ELR (cell line): ENCODE measurements at places on chromosomes 2 and 18.
A peak's percentile ranks its signal among the peaks of the same experiment; 100 is the strongest.

- no peak for DNase-seq
Observed at GRCh38 chr2:161979490-161979889, 94.5 kb downstream of the DPP4 start.

DNA sequence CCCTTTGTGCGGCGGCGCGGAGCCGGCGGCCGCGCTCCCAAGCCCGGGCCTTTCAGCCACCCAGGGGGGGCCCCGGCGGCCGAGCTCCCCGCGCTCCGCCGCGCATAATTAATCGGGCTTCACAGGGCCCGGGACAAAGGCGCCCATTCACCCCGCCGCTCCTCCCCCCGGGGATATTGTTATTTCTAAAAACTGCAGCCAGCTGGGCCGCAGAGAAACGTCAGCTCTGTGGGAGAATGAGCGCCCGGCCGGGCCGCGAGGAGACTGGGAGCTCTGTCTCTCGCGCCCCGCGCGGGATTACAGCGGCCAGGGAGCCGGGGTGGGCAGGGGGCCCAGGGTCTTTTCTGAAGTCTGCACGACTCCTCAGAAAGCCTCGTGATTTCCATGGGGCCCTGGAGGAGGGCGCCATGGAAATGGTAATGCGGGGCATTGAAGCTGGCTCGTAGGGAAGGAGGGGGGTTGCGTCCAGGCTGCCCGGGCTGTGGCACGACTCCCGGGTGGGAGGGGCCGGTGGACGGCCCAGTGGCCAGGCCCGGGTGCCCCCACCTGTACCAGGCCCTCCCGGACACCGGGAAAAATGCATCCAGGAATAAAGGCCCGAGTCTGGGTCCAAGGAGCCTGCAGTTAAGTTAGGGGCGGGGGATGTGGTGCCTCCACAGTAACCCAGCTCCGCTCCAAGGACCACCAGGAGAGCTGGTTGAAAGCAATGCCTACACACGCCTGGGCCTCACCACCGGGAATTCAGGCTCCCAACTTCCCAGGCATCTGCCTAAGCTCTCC is 125.3 kb downstream of the ZFP36L2 start:
- DNase-seq, result no peak

- no peak for DNase-seq
Observed at GRCh38 chr2:2688254-2688653, 357.2 kb upstream of the MYT1L start.

GRCh38 chr18:33201509-33201926 is 239.0 kb downstream of the CCDC178 start:
- no peak for DNase-seq

DNA sequence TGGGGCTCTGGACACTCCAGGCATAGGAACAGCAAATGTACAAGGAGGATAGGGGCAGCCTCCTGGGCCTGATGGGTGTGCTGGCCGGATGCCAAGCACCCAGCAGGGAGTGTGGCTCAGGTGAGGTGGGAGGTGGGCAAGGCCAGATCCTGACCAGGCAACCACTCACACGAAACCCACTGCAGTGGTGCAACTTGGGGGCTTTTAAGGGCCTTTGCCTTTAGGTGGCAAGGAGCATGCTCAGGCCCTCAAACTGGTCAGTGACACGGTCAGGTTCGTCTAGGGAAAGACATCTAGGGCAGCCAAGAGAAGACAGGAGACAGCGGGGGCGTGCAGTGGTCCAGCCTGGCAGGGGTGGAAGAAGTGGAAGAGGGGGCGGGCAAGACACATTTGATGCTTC is 18.4 kb upstream of the TEX51 start:
- DNase-seq, result no peak

GRCh38 chr2:147204102-147204501 is 640.7 kb upstream of the ACVR2A start:
- peak; percentile 26 for DNase-seq

DNA sequence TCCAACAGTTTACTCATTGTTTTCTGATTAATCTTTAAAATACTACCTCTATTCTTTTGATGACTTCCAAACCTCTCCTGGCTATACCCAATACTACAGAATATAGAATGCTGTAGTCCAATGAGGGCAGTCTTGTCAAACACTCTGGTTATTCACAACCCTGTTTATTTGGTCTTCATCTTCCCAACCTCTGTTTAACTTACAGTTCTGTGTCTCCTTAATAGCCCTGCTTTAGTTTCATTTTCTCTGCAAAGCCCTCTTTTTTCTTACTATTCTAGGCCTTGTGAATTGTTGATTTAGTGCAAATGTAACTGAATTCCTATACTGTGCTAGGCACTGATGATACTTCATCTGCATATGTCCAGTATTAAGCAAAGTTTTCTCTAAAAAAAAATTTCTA is 40.0 kb downstream of the ACVR2A start:
- no peak for DNase-seq

GRCh38 chr2:3399381-3399780 is 19.9 kb downstream of the TRAPPC12 start:
- no peak for DNase-seq

DNA sequence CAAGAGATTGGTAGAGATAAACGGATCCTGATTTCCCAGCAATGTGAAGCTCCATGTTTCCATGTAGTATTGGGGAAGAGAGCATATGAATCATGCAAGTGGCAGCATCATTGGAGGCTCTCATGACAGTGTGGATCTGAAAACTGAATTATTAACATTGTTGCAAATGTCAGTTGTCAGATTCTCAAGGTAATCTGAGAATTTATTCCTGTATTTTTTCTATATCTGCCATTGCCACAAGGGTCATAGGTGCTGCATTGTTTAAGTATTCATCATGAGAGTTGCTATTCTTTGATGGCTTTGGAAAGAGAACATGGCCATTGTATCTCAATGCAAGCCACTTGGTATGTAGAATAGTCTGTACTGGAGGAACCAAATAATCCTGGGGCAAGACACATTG is 1217.0 kb upstream of the ZEB2 start:
- no peak for DNase-seq

DNA sequence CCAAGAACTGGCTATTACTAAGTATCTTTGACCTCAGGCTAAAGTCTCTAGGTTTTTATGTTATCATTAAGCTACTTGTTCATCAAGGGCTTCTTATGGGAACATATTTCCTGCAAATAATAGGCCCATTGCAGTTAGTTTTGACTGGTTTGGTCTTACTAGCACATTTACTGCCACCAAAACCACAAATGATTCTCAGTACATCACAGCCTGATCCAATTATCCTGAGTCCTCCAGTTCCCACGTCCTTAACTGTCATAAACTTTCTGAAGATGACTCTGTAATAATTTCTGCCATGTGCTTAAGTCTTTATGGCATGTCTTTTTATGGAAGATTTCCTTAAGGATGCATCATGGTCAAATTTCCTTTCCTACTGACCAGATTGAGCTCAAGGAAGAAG is 123.3 kb upstream of the TANK start:
- no peak for DNase-seq

DNA sequence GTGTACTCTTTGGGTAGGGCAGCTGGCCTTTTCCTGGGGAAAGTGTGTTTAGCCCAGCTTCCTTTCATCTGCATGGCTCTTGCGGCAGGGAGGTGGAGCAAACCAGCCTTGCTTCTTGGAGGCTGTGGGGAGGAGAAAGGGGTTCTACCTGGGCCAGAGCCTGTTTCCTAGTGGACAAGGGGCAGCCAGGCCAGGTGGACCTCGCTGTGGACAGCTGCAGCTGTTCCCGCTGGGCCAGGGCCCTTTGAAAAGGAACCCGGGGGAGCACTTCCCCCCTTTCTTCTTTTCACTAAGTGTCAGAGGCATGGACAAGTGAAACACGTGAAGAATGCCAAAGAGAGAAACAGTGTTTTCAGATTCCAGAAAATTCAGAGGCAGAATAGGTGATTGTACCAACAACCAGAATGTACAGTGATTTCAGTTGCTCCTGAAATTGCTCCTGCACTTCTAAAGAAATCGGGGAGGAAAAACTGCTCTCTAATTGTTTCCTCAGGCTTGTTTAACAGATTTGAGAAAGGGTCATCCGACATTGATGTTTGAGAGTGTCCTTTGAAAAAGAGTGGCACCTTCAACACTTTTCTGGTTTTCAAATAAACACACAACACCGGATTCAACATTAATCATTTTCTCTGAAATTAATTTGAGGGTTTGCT is 3.9 kb downstream of the GLI2 start:
- no peak for DNase-seq

GRCh38 chr2:178119179-178119922 is 7.1 kb downstream of the RBM45 start:
- DNase-seq, result no peak

DNA sequence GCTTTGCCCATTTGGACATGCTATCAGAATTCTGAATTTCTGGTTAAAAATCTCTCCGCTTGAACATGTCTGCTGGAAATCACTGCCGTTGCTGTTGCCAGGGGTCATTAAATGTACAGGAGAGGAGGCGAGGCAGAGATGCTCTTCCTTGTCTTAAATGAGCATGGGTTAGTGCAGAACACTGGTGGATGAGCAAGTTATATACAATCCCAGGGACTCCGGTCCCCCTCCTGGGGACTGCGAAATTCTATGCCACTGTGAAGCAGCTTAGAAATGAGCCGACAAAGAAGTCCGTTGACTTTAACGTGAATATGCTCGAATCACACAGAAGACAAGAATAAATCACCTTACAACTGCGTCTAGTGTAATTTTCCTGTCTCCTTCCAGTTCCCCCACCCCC is 95.1 kb upstream of the KLHL14 start:
- no peak for DNase-seq

- no peak for DNase-seq
Observed at GRCh38 chr2:151423760-151424159, 14.1 kb downstream of the RIF1 start.

DNA sequence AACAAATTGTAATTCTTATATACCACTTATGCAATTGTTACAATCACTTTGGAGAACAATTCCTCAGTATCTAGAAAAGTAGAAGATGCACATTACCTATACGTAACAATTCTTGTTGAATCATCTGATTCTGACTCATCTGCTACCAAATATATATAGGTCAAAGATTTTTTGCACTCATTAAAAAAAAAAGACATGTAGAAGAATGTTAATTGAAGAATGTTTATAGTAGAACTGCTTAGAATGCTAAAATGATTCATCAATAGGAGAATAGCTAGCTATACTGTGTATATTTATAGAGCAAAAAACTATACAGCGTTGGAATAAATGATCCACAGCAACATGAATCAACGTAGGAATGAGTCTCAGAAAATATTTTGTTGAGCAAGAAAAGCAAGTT is 29.5 kb upstream of the STAT1 start:
- peak; percentile 84 for DNase-seq

- DNase-seq, result no peak
Observed at GRCh38 chr18:9860682-9861081, 25.1 kb upstream of the TXNDC2 start.

DNA sequence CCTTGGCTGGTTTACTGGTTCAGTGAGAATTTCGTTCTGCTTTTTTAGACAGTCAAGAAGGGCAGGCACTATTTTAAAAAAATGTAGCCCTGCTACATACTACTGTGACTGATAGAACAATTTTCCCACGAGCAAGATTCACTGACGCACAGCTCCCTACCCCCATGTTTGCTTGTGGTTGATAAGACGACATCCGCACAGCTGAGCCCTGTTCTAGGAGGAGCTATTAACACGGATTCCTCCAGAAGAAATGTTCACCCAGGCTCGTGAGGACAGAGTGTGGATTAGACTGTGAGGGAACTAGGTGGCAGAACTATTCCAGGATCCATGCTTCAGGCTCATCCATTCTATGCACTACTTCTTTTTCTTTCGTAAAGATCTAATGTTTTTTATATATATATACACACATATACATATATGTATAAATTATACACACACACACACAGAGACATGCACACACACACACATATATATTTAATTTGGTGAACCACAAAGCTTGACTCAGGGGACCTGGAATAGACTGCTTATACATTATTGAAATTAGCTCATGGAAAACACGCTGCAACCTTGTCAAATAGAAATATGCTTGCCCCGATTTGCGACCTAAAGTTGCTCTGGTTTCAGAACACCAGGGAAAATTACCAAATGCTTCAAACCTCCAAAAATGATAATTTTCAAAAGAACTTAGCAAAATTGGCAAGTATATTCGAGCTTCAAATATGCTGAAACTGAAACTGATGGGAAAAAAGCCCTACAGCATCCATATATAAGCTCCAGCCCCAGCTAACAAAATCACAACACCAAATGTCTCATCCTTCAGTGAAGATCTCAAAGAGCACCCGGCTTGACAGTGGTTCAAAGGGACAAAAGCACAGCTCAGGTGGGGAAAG is 370.4 kb downstream of the SOCS6 start:
- no peak for DNase-seq

- peak; percentile 39 for DNase-seq
Observed at GRCh38 chr2:188676010-188676400, 298.2 kb upstream of the COL3A1 start.

DNA sequence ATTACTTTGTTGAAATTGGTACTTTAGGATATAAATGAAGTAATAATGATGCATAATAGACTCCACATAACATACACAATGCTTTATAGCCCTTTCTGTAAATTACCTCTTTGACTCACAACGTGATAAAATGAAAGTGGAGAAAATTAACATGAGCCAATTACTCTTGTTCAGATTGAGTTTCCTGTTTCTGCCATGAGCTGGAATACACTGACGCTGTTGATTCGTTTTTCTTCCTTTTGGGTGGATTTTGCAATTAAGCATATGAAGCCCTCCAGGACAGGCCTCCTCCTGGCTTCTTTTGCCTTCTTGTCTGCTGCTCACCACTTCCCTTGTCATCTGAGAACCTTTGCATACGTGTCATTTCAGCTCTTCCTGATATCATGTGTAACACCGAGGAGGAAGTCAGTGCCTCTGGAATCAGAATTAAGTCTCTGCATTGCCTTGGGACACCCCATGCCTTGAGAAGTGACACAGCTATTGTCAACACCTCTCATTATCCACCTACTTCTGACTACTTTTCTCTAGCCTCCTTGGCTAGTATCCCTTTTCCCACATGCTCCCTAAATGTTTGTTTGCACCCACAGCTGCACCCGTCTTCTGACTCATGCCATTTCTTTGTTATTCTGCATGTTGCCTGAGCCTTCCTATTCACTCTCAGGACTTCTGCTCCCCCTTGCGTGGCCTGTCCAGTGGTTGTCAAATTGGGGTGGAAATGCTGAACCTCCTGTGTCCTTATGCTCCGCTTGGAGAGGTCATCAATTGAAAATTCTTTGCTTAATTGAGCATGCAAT is 134.1 kb downstream of the FMNL2 start:
- peak; percentile 41 for DNase-seq

GRCh38 chr2:100857341-100857740 is 37.4 kb downstream of the NPAS2 start:
- DNase-seq, result no peak

GRCh38 chr2:11652553-11652952 is 17.4 kb downstream of the NTSR2 start:
- DNase-seq, result no peak
